ENCODE measurements at places on chromosomes 5 and 9. TPM values are rescaled to one million over a fixed set of nuclear protein-coding genes. Genes with fewer than 3 reads are reported as not detected.

DNA sequence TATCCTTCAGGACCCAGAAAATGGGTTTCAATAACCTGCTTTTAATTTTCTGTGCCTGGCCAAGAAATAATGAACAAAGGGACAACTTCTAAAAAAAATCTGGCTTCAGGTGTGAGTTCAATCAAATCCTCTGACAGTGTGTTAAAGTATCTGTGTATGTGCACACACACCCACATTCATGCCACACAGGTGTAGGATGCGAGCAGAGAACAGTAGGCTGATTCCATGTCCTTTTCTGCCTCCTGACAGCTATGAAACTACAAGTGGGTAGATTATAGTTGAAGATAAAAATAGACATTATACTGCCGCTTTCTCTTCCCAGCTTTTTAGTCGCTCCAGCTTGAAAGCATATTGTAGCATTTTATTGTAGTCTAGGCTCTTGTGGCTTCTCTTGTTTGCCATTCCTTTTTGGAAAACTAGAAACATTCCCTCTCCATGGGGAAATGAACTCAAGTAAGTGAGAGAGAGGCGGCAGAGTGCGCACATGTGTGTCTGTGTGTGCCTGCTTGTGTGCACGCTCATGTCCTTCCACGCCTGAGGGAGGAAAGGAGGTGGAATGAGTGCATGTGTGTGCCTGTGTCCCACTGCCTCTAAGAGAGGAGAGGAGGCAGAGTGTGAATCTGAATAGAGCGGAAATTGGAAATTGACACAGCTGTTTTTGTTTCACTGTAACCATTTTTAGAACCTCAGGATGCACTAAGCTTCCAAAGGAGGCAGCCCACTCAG, 273.0 kb downstream of the ELAVL2 start:
- DNase-seq = no peak

DNA sequence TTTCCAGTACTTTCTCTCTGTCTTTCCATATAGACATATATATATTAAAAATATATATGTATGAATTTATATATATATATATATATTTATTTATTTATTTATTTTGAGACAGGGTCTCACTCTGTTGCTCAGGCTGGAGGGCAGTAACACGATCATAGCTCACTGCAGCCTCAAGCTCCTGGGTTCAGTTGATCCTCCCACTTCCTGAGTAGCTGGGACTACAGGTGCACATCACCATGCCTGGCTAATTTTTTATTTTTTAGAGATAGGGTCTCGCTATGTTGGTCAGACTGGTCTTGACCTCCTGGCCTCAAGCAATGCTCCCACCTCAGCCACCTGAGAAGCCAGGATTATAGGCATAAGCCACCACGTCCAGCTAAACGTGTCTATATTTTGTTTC, 210.1 kb downstream of the CD180 start:
- DNase-seq = no peak

GRCh38 chr5:34606101-34606500, 50.0 kb upstream of the RAI14 start:
- DNase-seq = no peak

GRCh38 chr5:4563400-4563799, 576.7 kb upstream of the ADAMTS16 start:
- peak; percentile 59 for DNase-seq

- no peak for DNase-seq
Observed at GRCh38 chr5:138884554-138884953, 9.4 kb upstream of the LRRTM2 start.

DNA sequence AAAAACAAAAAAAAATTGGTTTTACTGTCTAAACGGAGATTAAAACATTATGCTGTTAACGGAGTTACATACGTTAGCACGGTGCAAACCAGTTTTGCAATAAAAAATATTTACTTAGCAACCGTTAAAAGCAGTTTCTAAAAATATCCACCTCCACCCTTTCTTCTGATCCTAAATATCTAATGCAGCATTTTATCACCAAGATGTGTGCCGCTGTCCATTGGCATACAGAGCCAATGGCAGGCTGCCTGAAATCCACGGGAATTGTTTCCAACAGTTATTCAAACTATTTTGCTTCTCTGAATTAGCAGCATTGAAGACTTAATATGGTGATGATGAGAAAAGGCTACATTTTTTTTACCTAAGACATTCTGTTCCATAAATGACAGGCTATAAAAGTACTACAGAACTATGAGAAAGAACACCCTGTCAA, 61.6 kb downstream of the CSNK1A1 start:
- no peak for DNase-seq

DNA sequence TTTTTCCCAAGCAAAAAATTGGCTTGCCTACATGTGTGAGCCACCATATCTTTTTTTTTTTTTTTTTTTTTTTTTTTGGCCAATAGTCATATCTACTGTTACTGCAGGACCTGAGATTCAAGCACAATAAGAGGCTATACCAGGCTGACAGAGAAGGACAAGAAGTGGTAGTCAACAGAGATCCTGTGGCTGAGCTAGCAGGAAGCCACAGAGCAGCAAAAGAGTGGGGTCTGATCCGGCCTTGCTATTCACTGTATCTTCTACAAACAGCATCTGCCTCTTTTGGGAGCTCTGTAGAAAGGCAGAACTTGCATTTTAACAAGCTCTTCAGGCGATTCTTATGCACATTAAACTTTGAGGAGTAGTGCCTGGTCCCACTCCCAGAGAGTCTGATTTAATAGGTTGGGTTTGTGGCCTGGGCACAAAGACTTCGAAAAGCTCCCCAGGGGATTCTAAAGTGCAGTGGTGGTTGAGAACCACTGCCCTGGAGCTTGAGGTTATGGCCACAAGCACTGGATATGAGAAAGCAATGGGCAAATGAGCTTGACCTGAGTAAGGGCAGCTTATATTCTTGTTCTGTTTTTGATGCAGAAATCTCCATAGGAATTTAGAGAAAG, 162.8 kb downstream of the PIK3R1 start:
- DNase-seq = no peak

Gene TSLP
- total RNA-seq = 0.59 TPM

Gene GABRA1
- not detected for total RNA-seq

Gene HMMR
- 37.9 TPM for total RNA-seq
